ENCODE measurements at places on chromosomes 12 and 14. TPM values are rescaled to one million over a fixed set of nuclear protein-coding genes. Genes with fewer than 3 reads are reported as not detected.
A peak's percentile ranks its signal among the peaks of the same experiment; 100 is the strongest.

The PLEK2 gene
- not detected for total RNA-seq

The CCDC177 gene
- not detected for total RNA-seq

The LARP4 gene
- 84.5 TPM for total RNA-seq

The GALNT6 gene
- 7.7 TPM for total RNA-seq

The CCDC197 gene
- not detected for total RNA-seq

The KRT72 gene
- total RNA-seq = 0.09 TPM

DNA sequence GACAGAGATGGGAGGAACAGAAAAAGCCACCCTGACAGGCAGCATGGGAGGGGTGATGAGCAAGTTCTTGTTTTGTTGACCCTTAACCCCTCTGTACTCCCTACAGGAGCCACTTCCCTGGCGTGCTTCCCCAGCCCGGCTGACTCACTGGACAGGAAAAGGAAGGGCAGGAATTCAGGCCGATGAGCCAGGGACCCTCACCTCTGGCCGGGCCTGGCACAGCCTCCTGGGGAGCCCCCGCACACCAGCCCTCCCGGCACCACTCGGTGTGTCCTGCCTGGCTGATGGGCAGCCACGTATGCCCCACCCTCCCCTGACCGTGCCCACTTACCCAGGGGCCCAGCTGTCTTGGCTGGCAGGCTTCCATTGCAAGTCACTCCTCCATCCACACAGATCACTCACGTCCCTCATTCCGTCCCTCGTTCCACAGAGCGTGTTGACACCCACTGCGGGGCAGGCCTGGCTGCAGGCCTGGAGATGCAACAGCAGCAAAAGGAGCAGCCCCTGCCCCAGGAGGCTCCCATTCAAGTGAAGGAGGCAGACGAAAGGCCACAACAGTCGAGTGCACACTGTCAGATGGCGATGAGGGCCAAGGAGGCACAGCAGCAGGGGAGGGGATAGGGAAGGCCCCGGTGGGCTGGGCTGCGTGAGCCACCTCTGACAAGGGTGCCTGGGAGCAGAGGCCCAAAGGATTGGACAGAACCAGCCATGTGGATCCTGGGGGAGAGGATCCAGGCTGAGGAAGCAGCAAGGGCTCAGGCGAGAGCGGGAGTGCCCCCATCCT, 19.7 kb upstream of the CD9 start:
- no peak for DNase-seq
- H3K27ac ChIP-seq = no peak overlapping the region

GRCh38 chr14:34571771-34572170, 32.3 kb upstream of the EAPP start:
- H3K36me3 ChIP-seq = peaks cover 44% of the 10 kb centered on the region
- no peak overlapping the region for H3K4me3 ChIP-seq
- no peaks in the 10 kb centered on the region for H3K27me3 ChIP-seq
- no peaks in the 10 kb centered on the region for H3K4me1 ChIP-seq
- no peak for DNase-seq
- no peak overlapping the region for H3K27ac ChIP-seq

- no peak overlapping the region for H3K4me3 ChIP-seq
Observed at GRCh38 chr12:55670276-55670675, 33.6 kb downstream of the OR10P1 start.

GRCh38 chr12:124677552-124678356, 110.3 kb upstream of the NCOR2 start:
- H3K36me3 ChIP-seq = no peaks in the 10 kb centered on the region
- no peak overlapping the region for H3K4me3 ChIP-seq
- no peak for DNase-seq
- no peak overlapping the region for H3K27ac ChIP-seq

- no peaks in the 10 kb centered on the region for H3K36me3 ChIP-seq
- H3K27ac ChIP-seq = no peak overlapping the region
- no peak for DNase-seq
- no peak overlapping the region for H3K4me3 ChIP-seq
- no peaks in the 10 kb centered on the region for H3K4me1 ChIP-seq
Observed at GRCh38 chr12:90069711-90070110, 361.1 kb upstream of the ATP2B1 start.

DNA sequence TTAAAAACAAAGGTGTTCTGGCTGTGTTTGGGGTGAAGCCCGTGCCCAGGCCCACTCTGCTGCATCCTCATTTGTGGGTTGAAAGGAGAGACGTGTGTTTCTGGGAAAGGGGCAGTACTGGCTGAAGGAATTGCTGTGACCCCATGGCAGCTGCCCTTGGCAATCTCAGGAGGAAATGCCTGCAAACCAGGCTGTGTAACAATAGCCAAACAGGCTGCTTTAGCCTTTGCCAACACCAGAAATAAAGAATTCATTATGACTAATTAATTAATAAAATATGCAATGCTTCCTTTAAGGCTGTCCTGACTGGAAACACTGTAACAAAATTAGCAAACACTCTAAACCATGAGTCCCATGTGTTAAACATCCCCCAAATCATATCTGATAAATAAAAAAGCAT, 53.0 kb upstream of the KRR1 start:
- no peaks in the 10 kb centered on the region for H3K36me3 ChIP-seq
- peaks cover 3% of the 10 kb centered on the region for H3K27me3 ChIP-seq
- no peak for DNase-seq
- H3K4me1 ChIP-seq = no peaks in the 10 kb centered on the region
- no peak overlapping the region for H3K4me3 ChIP-seq
- H3K27ac ChIP-seq = no peak overlapping the region

DNA sequence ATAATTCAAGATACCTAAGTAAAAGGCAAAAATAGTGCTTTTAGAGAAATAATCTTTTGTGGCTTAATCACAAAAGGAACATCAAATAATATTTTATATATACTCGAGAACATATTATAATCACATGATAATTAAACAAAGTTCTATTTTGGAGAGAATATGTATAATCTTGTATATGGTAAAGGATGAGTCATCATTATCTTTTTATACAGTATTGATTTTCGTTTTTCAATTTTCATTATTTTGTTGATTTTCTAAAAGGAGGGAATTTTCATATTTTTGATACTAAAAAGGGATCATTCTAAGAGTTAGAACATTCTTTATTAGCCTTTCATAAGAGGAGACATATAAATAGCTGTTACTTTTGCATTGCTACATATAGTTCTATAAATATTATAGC, 77.3 kb upstream of the TTC7B start:
- H3K4me1 ChIP-seq = no peaks in the 10 kb centered on the region
- no peak for DNase-seq
- no peaks in the 10 kb centered on the region for H3K27me3 ChIP-seq
- H3K4me3 ChIP-seq = no peak overlapping the region
- peaks cover 7% of the 10 kb centered on the region for H3K36me3 ChIP-seq

- H3K27ac ChIP-seq = no peak overlapping the region
- peak; percentile 32 for DNase-seq
- H3K36me3 ChIP-seq = no peaks in the 10 kb centered on the region
- H3K27me3 ChIP-seq = 0 out of 2 replicates have a peak, but pooled peaks cover 4% of the 10 kb centered on the region
- no peaks in the 10 kb centered on the region for H3K4me1 ChIP-seq
Observed at GRCh38 chr12:47021298-47021697, 58.1 kb upstream of the PCED1B start.

DNA sequence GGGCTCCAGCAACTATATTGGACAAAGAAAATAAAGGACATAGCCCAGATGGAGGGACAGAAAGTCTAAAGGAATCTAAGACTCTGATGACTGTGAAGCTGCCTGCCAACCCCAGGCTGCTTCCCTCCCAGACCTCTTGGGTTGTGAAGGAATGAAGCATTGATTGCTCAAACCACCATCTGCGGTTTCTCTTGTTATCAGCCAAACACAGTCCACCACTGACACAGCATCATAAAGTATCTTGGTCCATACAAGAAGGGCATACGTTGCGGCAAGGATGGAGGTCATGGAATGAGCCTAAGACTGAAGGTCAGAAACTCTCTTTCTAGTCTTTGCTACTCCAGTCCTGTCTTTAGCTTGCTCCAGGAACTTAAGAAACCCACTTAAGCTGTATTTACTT, 58.5 kb upstream of the PLXNC1 start:
- DNase-seq = peak; percentile 60
- H3K36me3 ChIP-seq = no peaks in the 10 kb centered on the region
- no peak overlapping the region for H3K4me3 ChIP-seq
- H3K27me3 ChIP-seq = 0 out of 3 replicates have a peak, but pooled peaks cover 3% of the 10 kb centered on the region
- no peaks in the 10 kb centered on the region for H3K4me1 ChIP-seq
- no peak overlapping the region for H3K27ac ChIP-seq

- no peaks in the 10 kb centered on the region for H3K4me1 ChIP-seq
- DNase-seq = no peak
- no peaks in the 10 kb centered on the region for H3K27me3 ChIP-seq
- no peak overlapping the region for H3K4me3 ChIP-seq
Observed at GRCh38 chr12:59282999-59283398, 312.8 kb upstream of the SLC16A7 start.

DNA sequence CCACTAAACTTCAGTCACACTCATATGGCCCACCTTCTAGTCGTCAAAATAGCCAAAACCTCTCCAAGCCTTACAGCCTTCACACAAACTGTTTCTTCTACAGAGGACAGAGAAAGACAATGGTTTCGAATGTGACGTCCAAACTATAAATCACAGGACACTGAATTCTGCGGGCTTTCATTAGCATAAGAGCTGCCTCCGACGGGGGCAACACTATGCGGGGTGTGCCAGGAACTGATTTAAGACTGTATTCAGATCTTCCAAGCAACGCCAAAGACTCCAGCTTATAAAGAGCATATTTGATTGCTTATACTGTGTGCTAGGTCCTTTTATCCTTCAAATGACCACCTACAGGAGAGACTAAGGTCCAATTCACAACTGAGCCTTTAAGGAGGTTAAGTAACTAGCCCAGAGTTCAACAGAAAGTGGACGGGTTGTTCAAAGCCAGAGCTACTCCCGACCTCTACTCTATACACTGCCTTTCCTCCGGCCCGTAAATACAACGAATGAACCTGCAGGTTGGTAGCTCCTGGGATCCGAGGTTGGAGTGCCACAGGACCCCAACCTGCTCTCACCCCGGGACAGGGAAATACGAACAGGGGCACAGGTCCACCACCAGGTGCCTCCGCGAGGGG, 575 bp downstream of the L2HGDH start:
- peaks cover 14% of the 10 kb centered on the region for H3K4me1 ChIP-seq
- peak; percentile 29 for DNase-seq
- peak overlapping the region; percentile 92 for H3K27ac ChIP-seq
- no peaks in the 10 kb centered on the region for H3K27me3 ChIP-seq

GRCh38 chr12:39574378-39574777, 45.2 kb downstream of the ABCD2 start:
- H3K27me3 ChIP-seq = no peaks in the 10 kb centered on the region
- no peaks in the 10 kb centered on the region for H3K4me1 ChIP-seq
- H3K27ac ChIP-seq = no peak overlapping the region
- no peak for DNase-seq

GRCh38 chr12:44500423-44500822, 375.7 kb downstream of the NELL2 start:
- no peak overlapping the region for H3K27ac ChIP-seq
- DNase-seq = no peak
- no peaks in the 10 kb centered on the region for H3K27me3 ChIP-seq
- no peaks in the 10 kb centered on the region for H3K4me1 ChIP-seq
- H3K4me3 ChIP-seq = no peak overlapping the region
- H3K36me3 ChIP-seq = no peaks in the 10 kb centered on the region

DNA sequence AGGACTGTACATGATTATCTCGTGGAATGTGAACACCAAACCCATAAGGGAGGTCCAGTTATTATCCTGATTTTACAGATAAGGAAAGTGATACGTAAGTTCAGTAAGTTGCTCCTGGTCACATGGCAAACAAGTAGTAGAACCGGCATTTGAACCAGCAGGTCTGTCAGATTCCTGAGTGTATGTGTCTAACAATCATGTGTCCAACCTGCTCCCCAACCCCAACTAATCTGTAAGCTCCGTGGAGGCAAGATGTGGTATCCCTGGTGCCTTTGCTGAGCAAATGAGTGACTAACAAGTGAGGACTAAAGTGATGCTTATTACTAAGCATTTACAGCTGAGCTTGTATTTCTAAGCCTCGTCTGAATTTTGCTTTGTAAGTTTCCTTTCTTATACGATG, 65.9 kb downstream of the PTPN21 start:
- H3K36me3 ChIP-seq = no peaks in the 10 kb centered on the region
- no peak overlapping the region for H3K4me3 ChIP-seq
- H3K27ac ChIP-seq = no peak overlapping the region
- H3K4me1 ChIP-seq = no peaks in the 10 kb centered on the region
- no peaks in the 10 kb centered on the region for H3K27me3 ChIP-seq

DNA sequence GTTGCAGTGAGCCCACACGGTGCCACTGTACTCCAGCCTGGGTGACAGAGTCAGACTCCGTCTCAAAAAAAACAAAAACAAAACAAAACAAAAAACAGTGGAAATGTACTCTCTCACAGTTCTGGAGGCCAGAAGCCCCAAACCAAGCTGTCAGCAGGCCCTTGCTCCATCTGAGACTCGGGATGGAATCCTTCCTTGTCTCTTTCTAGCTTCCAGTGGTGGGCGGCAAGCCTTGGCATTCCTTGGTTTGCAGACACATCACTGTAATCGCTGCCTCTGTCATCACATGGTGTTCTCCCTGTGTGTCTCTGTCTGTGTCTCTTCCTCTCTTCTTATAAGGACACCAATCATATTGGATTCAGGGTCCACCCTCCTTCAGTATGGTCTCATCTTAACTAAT, 6.4 kb downstream of the TNS2 start:
- H3K4me3 ChIP-seq = no peak overlapping the region
- H3K36me3 ChIP-seq = peaks cover 2% of the 10 kb centered on the region
- H3K4me1 ChIP-seq = peaks cover 15% of the 10 kb centered on the region
- DNase-seq = no peak
- H3K27ac ChIP-seq = no peak overlapping the region

GRCh38 chr14:88856786-88857366, 32.4 kb downstream of the TTC8 start:
- no peak overlapping the region for H3K4me3 ChIP-seq
- H3K27ac ChIP-seq = no peak overlapping the region
- no peaks in the 10 kb centered on the region for H3K27me3 ChIP-seq
- H3K36me3 ChIP-seq = no peaks in the 10 kb centered on the region
- DNase-seq = no peak

DNA sequence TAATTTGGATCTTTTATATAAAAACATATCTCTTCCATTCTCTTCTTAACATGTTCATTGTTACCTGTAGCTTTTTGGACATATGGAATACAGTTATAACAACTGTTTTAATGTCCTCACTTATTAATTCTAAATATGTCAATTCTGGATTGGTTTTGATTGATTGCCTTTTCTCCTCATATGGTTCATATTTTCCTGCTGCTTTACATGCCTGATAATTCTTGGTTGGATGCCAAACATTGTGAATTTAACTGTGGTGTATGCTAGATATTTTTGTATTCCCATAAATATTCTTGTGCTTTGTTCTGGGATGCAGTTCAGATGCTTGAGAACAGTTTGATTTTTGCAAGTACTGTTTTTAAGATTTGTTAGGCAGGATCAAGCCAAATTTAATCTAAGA, 10.8 kb downstream of the C14orf132 start:
- H3K36me3 ChIP-seq = no peaks in the 10 kb centered on the region
- DNase-seq = no peak

- H3K27ac ChIP-seq = no peak overlapping the region
- H3K4me1 ChIP-seq = no peaks in the 10 kb centered on the region
- DNase-seq = no peak
- no peaks in the 10 kb centered on the region for H3K27me3 ChIP-seq
Observed at GRCh38 chr12:12776261-12776660, 9.2 kb upstream of the APOLD1 start.

- H3K36me3 ChIP-seq = peaks cover 18% of the 10 kb centered on the region
- no peaks in the 10 kb centered on the region for H3K4me1 ChIP-seq
- no peak overlapping the region for H3K27ac ChIP-seq
- no peaks in the 10 kb centered on the region for H3K27me3 ChIP-seq
- DNase-seq = no peak
Observed at GRCh38 chr12:121232977-121233627, 23.2 kb downstream of the P2RX4 start.

Measured in K562 (cell line).